ENCODE measurements at places on chromosomes 7 and 10.

DNA sequence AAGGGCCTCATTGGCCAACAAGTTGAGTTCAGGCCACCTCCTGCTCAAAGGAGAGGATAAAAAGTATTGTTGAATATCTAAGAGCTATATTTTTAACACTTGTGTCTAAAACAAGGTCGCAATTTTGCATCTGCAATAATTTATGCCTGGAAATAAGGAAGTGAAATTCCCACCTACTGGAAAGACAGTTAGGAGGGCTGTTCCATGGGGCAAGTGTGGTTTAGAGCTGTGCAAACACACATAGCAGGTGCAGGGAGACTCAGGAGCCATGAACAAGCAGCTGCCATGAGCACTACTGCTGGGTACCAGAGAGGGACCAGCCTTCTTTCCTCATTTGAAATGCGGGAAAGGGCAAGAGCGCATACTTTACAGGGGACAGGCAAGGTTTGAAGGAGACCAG is 35.5 kb upstream of the IKZF1 start:
- DNase-seq, result no peak

DNA sequence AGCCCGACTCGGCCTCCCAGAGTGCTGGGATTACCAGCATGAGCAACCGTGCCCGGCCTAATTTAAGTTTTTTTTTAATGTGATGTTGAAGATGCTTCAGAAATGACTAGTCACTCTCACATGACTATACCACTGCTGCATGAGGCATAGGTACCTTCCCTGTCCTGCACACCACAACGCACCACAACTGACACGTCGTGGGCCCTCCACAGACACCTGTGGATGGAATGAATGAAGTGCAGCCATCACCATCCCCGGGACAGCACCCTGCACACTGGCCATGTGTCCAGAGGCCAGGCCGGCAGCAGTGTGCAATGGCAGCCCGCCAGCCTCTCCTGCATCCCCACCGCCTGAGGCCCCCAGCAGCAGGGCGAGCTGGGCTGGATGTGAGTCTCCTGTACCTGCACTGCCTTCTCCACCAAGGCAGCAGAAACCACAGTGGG is 55.1 kb downstream of the VOPP1 start:
- DNase-seq, result no peak

DNA sequence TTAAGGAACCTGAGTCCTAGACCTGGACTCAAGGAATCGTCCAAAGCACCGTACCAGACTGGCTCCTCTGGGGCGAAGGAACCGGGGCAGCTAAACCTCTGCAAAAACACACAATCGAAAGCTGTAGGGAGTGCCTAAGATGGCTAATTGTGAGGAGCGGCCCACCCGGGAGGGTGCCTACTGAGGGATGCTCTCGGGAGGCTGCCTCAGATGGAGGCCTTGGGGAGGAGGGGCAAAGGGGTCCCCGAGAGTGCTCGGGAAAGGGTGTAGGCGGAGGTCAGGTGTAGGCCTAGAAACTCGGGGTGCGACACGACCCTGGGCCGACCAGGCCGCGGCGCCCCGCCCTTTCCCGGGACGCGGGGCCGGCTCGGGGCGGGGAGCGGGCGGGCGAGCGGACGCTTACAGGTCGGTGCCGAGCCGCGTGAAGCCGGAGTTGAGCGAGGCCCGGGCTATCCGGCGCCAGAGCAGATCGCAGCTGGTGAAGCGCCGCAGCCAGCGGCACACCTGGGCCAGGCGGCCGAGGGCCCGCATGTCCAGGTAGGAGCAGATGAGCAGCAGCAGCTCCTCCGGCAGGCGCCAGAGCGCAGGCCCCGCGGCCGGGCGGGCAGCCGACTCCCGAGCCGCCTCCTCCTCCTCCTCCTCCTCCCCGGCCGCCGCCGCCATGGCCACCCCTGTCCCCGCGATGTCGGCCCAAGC is 844 bp downstream of the FBXW4 start:
- no peak for DNase-seq

DNA sequence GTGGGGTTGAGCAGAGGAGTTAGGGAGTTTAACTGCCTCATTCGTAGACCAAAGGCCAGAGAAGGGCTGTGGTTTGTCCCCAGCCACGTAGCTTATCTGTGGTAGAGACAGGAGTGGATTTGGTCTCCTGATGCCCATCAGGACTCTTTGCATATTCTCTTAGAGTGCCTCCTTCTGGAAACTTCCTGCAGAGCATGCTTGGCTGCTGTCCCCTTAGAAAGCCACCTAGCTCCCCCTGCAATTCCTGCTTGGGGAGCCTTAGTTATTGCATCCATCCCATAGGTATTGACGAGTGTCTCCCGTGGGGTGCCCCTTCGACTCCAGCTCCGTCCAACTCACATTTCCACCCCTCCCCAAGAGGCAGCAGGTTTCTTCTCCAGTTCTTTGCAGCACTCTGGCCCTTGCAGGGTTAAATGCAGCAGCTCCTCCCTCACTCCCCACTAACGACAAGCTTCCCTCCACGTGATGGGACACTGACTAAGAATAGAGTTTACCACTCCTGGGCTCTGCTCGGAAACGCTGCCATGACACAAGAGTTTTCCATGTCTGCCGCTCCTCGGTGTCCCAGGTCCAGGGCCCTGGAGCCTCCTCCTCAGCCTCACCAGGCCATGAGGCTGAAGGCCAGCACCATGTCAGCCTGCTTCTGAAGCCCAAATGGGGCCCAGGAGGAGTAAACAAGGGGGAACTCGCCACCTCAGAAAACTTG is 147.8 kb upstream of the UNC5B start:
- peak; percentile 56 for DNase-seq

GRCh38 chr10:114708717-114709335 is 50.8 kb upstream of the ABLIM1 start:
- DNase-seq, result no peak

DNA sequence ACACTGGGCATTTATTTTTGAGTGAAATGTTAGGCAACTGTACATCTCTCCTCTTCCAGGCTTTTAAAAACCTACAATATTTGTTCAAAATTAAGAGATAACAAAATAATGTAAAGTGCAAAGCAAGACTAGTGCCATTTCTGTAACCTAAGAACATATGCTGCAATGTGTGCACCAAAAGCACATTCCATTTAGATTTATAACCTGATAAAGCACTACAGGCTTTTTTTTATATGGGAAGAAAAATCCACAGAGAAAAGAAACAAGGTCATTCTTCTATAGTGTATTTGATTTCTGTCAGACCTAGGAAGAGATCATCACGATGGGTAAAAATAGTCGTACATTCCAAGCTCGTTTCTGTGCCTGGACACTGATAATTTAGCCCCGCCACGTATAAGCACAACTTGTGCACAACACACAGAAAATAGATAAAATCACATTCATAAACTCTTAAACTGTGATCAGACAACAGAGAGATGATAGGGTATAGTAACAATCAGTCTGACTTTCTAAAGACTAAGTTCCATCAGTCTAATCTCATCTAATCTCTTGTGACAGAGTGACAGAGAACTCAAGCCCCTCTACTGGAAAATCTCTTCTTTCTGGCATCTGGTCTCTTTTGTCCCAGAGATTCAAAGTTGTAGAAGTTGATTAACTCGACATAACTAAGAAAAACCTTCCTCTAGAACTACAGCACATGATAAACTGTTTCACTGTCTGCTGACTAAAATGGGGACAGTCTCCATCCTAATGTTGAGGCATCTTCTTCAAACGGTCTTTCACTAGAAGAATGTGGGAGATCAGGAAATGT is 6.7 kb downstream of the LAMB1 start:
- DNase-seq, result no peak

GRCh38 chr10:44883593-44884331 is 27.4 kb upstream of the TMEM72 start:
- DNase-seq, result peak; percentile 57

Data from femur (tissue), 1 donor.